ENCODE measurements at places on chromosomes 3 and 15.
A peak's percentile ranks its signal among the peaks of the same experiment; 100 is the strongest.

DNA sequence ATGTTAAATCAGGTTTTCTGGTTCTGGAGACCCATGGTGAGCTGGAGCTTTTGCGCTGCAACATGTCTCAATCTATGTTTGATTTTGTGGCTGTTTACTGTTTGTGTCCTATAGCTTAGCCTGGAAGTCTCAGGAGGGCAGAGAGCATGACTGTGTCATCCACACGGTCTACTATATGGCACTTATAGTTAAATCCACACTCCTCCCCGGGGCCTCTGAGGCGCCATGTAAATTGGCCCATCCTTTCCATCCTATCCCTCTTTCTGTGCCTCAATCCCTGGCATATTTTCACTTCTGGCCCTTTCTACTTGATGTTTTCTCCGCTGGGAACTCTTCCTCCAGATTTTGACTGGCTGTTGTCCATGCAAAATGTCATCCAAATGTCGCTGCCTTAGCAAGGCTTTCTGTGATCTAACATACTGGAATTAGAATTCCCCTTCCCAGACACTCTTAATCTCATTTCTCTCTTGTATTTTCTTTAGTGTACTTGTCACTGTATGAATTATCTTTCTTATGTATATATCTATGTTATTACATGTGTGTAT is 560.8 kb upstream of the RGMA start:
- no peak for DNase-seq

DNA sequence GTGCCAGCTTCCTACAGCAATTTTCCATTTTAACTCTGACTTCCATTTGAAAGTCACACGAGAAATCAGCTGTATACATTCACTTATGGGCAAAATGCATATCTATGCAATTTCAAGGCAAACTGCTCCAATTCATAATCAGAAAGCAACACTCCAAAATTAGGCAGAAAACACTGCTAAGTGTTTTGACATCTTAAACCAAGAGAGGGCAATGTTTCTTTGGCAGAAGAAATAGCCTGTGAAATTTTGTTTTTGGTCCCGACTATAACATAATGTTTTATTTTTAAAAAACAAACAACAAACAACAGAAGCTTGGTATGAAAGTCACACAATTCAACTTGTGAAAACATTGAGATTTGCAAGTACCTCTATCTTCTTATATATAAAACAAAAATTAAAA is 42.6 kb downstream of the GOLIM4 start:
- no peak for DNase-seq

GRCh38 chr15:41773332-41773728 is 954 bp upstream of the MAPKBP1 start:
- no peak for DNase-seq

- DNase-seq, result no peak
Observed at GRCh38 chr3:118578559-118578958, 456.1 kb downstream of the IGSF11 start.

GRCh38 chr3:102290241-102290640 is 144.6 kb upstream of the ZPLD1 start:
- no peak for DNase-seq

GRCh38 chr3:136350557-136350956 is 100.4 kb downstream of the PCCB start:
- DNase-seq, result no peak

GRCh38 chr3:101148001-101148400 is 154.8 kb upstream of the ABI3BP start:
- DNase-seq, result no peak

DNA sequence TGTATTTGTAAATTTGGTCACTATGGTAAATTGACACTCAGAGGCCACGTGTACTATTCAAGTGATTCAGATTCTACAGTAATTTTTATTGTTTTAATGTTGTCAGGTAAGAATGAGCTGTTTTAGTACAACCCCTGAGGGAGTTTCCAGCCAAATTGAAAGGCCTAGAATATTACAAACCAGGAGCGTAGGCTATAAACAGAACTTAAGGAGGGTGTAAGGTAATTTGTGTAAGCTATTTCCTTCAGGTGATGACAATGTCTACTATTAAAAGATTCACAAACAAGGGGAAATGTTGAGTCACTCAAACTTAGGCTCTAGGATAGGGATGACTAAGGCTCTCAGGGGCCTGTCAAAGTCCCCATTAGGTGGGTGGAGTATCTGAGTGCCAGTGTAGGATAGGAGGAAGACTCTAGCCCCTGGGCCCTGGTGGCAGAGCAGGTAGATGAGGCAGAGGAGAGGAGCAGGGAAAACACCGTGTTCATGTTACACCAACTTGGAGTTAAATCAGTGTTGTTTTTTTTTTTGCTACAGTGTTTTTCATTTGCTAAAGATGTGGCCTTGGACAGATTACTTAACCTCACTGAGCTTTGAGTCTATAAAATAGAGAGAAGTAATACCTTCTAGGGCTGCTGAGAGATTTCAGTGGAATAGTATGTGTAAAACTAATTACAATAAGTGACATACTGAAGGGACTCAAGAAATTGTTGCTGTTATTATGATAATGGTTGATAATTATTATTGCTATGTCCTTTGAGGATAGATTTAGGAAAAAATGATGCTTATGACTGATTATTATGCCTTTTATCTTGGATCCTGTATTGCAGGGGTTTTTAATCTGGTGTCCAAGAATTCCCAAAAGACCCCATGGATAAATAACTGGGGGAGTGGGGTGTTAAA is 10.3 kb downstream of the TM4SF1 start:
- no peak for DNase-seq

GRCh38 chr15:37550360-37551024 is 383.9 kb upstream of the TMCO5A start:
- DNase-seq, result no peak

DNA sequence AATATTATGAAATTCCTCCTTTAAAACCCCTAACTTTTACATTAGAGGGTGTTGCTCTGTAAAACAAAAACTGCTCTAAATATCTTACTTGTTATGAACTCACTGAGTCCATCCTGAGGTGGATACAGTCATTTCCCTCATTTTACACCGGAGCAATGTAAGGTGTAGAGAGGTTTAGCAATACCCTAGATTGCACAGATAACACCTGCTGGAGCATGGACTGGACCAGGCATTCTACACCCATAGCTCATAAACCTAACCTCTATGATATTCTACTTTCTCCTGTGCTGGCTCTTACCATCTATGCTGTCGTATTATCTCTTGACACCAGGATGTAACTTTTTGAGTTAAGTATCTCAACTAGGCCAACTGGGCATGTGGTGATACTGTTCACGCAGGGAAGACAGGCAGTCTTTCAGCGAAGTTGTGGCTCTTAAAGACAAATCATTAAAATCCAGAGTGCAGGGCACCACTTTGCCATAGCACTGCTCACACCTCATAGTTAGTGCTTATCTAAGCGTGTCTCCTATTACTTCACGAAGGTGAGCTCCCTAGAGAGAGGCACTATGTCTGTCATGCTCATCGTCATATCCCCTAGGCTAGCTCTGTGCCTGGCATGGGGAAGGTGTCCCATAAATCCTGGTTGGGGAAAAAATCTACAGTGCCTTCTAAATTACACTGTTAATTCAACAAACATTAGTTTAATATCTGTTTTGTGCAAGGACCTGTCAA is 100.1 kb upstream of the SLC2A2 start:
- no peak for DNase-seq

DNA sequence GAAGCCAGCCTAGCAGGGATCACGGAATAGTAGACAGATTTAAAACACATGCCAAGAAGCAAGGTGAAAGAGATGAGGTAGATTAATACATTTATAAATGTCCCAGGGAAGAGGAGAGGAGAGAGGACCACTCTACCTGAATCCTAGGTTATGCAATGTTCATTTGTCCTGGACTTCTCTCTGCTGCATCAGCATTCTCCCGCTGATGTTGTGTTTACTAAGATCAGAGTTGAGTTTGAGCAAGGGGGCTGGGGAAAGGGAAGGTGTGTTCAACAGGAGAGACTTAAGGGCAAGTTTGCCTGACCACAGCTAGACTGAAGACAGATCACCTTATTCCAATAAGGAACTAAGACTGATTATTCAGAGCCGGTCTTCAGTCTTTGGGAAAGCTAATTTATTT is 1.1 kb upstream of the KPNA1 start:
- no peak for DNase-seq

DNA sequence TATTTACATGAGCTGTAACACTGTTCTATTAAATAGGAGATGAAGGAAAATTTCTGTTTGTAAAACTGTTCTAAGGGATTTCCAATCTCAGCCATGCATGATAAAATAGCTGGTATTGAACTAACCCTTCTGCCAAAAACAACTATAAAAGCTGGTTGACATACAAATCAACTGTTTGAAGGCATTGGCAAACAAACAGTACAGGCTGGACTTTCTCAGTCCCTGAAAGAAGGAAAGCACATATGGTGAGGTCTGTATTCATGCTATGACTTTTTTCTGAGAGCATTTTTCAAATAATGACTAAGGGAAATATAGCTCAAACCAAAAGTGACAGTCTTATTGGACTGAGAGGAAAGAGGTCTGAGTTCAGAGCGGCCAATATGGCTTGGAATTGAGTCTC is 117.0 kb upstream of the CCDC54 start:
- no peak for DNase-seq

DNA sequence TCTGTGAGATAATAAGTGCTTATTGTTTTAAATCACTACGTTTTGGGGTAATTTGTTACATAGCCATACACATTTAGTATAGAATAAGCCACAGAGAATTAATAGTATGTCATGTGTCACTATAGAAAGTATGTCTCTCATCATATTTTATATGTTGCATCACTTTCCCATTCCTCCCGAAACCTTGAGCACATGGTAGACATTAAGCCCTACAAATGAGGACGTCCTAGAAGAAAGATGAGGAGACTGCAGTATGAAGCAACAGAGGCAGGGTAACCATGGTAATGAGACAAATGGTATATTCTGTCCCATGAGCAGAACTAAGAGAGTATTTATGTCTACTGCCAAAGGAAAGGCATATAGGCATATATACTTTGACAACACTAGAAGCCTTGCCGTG is 720.2 kb downstream of the ROBO1 start:
- DNase-seq, result no peak

- DNase-seq, result no peak
Observed at GRCh38 chr15:74234598-74234875, 1.6 kb upstream of the CCDC33 start.

DNA sequence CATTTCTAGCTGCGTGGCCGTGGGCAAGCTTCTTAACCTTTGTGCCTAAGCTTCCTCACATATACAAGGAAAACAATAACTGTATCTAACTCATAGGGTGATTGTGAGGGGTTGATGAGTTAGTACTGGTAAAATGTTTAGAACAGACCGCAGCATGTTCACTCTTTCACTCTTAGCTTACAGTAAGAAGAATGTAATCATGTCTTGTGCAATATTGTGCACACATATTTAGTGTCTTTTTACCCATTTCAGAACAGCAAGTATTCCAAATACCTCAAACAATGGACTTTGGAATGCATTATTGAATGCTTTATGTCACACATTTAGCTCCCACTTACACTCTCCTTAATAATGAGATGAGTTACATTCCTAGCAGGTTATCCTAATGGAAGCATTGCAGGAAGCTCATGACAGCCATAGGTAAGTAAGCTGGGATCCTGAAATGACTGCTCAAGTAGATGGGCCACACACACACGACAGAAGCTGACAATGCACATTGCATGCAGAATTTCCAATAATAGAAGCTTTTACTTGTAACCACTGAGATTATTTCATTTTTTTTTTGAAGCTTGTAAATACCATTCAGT is 468.9 kb upstream of the WNT5A start:
- DNase-seq, result no peak

GRCh38 chr3:123085293-123085931 is 18.6 kb downstream of the PDIA5 start:
- no peak for DNase-seq

DNA sequence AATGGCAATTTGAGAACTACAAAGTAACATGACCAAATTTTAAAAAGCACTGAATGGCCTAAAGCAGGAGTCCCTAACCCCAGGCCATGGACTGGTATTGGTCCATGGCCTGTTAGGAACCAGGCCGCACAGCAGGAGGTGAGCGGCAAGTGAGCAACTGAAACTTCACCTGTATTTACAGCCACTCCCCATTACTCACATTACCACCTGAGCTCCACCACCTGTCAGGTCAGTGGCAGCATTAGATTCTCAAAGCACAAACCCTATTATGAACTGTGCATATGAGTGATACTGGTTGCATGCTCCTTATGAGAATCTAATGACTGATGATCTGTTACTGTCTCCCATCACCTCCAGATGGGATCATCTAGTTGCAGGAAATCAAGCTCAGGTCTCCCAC is 48.8 kb downstream of the SENP7 start:
- DNase-seq, result no peak

DNA sequence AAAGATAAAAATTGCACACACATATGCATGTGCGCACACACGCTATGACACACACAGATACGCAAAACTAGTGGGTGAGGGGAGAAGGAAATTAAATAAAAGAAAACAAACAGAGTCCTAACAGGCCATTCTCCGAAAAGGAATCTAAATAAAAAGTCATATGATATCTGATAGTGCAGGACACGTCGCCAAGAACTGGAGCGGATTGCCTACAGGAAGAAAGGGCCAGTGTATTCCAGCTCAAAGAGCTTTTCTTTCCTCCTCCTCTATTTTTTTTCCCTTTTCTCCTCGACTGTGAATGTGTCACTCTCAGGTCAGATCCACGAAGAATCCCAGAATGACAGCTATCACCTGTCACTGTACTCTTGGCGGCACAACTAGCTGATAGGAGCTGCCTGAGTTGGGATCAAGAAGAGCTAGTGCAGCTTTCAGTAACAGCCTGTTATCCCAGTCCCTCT is 157.8 kb downstream of the TIGIT start:
- no peak for DNase-seq

- DNase-seq, result peak; percentile 26
Observed at GRCh38 chr15:75508840-75509532, 57.5 kb upstream of the SIN3A start.

DNA sequence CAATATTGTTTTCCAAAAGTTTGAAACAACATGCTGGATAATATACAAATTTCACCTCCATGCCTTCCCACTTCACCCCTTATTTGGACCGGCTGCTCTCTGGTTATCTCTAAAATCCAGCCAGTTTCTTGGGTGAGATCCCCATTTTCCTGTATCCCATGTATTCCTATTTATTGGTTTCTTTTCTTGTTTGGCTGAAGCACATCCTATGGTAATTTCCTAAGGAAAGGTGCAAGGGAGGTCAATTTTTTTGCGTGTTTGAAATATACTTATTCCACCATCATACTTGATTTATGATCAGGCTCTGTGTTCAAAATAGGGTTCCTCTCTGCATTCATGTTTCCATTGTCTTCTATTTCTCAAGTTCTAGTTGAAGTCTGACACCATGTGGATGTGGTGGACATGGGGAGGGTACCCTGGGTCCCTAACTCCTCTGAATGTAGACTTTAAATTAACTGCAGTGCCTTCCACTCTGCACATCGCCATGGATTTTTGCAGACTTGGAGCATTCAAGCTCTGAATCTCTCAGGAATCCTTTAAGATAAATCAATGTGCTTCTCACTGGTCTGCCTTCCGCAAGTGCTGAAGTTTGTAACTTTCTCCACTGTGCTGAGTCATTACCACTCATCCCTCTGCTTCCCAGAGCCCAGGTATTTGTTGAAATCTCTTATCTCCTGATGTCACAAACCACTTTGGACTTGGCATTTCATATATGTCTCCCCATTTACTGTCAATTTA is 52.1 kb upstream of the TLE3 start:
- DNase-seq, result no peak
